ENCODE measurements at places on chromosomes 5 and 9.

DNA sequence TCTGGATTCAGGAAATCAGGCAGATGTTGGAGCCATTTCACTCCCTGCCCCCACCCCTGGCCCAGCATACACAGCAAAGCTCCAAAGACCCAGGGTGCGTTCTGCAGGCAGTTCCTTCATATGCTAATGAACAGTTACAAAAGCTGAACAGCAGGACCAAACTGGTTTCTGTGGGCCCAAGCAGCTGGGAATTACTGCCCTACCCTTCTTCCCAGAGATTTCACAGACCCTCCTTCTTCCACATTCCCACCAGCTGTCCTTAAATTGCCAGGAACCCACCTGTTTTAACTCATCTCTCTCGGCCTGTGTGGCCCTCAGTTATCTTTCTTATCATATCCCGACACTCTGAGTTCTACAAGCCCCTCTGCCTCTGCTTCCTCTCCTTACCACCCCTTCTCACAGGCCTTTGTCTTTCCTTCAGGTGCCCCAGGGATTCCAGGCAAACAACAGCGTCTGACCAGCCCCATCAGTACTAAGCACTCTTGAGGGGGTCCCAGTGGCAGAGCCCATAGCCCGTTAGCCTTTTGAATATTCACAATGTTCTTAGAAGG lies 10.6 kb upstream of the F2RL1 start:
- no peak for DNase-seq

DNA sequence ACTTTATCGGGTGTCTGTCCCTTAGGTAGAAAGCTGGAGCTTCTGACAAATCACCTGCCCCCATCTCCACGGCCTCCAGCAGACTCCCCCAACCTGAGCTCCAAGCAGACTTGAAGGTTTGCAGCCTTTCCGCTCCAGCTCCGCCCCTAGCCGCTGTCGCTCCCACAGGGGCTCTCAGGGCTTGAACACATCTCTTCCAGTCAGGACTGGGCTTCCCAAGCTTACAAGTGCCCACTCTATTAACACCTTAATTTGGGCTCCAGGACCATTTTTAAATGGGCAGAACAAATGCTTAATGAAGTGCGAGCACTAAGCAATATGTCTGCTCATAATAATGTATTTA lies 17.2 kb upstream of the SLC25A51 start:
- DNase-seq: no peak

DNA sequence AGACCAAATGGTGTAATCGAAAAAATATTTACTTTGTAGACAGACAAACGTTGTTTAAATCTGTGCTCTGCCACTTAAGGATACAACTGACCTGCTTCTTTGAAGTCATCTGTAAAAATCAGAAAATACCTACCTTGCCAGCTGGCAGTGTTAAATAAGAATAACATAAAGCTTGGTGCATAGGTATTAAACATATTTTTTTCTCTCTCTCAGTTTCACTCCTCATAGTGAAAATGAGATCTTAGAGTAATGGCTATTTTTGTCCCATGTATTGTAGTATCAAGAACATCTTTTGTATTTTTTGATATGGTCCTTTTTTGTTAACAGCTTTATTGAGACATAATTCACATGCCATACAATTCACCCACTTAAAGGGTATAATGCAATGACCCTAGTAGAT lies 17.9 kb upstream of the RANBP17 start:
- no peak for DNase-seq

- no peak for DNase-seq
Measured at GRCh38 chr9:128764361-128764760, 7.4 kb downstream of the ZER1 start.

GRCh38 chr5:109876941-109877669 lies 187.4 kb downstream of the MAN2A1 start:
- no peak for DNase-seq

GRCh38 chr5:168609806-168610482 lies 30.8 kb upstream of the PANK3 start:
- no peak for DNase-seq

DNA sequence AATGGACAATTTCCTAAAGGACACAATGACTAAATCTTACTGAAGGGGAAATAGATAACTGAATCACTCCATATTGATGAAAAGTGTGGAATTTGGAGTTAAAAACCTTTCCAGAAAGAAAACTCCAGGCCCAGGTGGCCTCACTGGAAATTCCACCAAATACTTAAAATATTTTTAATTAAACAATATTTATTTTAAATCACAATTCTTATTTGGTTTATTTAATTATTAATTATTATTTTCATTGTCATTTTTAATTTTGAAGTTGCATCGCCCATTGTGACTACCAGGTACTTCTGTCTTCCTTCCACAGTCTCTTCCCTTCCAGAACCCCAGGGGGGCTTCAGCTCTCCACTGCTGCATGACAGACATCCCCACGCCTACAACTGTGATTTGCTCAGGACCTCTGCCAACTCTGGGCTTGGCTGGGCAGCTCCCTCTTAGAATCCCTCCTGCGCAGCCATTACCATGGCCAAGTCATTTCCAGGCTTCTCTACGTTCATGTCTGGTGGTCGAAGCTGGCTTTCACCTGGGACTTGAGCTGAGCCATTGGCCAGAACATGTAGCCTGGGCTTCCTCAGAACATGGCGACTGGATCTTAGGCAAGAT lies 16.4 kb upstream of the GADD45G start:
- no peak for DNase-seq
